ENCODE measurements at places on chromosomes 5 and 9.

GRCh38 chr5:6729386-6730310 is 16.4 kb downstream of the TENT4A start:
- no peak for DNase-seq

GRCh38 chr9:112699230-112699629 is 18.7 kb downstream of the INIP start:
- no peak for DNase-seq

DNA sequence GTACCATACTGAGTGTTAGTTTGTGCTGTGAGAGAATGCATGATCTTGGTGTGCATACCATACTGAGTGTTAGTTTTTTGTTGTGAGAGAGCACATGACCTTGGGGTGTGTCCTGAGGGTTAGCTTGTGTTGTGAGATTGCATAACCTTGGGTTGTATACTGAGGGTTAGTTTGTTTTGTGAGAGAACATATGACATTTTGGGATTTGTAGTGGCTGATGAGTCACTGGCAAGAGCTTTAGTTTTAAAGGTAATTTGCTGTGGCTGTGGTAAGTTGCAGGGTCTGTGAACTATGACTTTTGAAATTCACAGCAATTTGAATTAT is 1068.3 kb upstream of the EDIL3 start:
- DNase-seq: no peak

DNA sequence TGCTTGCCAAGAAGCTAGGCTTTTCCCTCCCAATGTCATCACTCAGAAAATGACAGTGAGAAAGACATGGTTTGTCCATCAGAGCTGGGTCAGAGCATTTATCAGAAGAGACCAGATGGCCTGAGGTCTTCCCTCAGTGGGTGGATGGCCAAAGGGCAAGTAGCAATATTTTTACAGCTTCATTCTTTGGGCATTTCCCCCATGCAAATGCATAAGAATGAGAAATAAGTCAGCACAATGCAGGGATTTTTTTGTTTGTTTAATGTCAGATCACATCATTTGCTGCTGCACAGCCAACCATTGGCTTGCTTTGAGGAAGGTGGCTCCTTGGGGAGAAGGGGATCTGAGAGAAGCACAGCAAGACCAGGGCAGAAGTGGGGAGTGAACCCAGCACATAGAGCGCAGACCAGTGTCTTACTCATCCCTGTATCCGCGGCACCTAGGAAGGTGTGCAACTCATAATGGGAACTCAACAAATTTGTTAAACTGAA is 209.6 kb downstream of the SEMA6A start:
- DNase-seq: no peak

- peak; percentile 39 for DNase-seq
Measured at GRCh38 chr5:88662846-88663245, 220.1 kb downstream of the MEF2C start.

DNA sequence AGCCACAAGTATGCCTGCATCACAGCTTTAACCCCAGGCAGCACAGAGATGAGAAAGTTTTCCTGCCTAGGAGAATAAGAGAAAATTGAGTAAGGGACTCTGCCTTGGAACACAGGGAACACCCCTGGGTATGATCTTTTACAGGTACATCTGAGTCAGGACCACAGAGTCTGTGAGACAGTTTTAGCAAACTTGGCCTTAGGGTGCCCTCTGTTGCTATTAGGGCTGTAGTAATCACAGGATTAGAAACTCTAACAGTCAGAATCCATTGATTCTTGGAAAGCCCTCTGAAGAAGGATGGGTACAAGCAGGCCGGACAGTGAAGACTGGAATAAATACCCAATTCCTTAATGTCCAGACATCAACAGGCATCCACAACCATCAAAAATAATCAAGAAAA is 989.5 kb upstream of the CDH9 start:
- DNase-seq: no peak

GRCh38 chr5:78554670-78555069 is 93.9 kb downstream of the LHFPL2 start:
- no peak for DNase-seq

DNA sequence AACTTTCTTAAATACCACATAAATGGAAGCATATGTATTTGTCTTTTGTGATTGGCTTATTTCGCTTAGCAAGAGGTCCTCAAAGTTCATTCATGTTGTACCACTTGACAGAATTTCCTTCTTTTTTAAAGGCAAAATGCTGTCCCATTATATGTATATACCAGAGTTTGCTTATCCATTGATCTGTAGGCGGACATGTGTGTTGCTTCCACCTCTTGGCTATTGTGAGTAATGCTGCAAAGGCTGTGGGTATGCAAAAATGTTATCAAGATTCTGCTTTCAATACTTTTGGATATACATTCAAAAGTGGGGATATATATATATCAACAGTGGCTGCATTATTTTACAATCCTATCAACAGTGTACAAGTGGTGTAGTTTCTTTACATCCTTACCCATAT is 271.0 kb downstream of the PRR16 start:
- no peak for DNase-seq

GRCh38 chr5:41695920-41696582 is 174.2 kb downstream of the OXCT1 start:
- DNase-seq: peak; percentile 7

- no peak for DNase-seq
Measured at GRCh38 chr5:143217804-143218160, 185.7 kb downstream of the NR3C1 start.

Data from astrocyte of the hippocampus (primary cell).